ENCODE measurements at places on chromosomes 16 and 17. TPM values are rescaled to one million over a fixed set of nuclear protein-coding genes. Genes with fewer than 3 reads are reported as not detected.

Gene ODAD4
- 2.1 TPM for polyA plus RNA-seq

Gene ABCA10
- 7.5 TPM for polyA plus RNA-seq

Gene ACSM2A
- polyA plus RNA-seq, result not detected

Gene WIPF2
- polyA plus RNA-seq, result 11.2 TPM

Gene HSD17B1
- polyA plus RNA-seq, result 2.7 TPM

Gene OR4D2
- not detected for polyA plus RNA-seq

GRCh38 chr17:82103553-82104451 is 5.8 kb upstream of the FASN start:
- peak; percentile 90 for DNase-seq

GRCh38 chr17:27565874-27566670 is 64.9 kb upstream of the LGALS9 start:
- no peak for DNase-seq

GRCh38 chr16:49455181-49455990 is 81.8 kb downstream of the C16orf78 start:
- peak; percentile 14 for DNase-seq
